ENCODE measurements at places on chromosomes 6 and 20.
A peak's percentile ranks its signal among the peaks of the same experiment; 100 is the strongest.

GRCh38 chr20:54473340-54473739, 2.1 kb upstream of the DOK5 start:
- DNase-seq, result no peak

- DNase-seq, result no peak
Observed at GRCh38 chr20:57048027-57048869, 218.2 kb downstream of the BMP7 start.

GRCh38 chr6:153959276-153959675, 79.8 kb upstream of the OPRM1 start:
- DNase-seq, result no peak

DNA sequence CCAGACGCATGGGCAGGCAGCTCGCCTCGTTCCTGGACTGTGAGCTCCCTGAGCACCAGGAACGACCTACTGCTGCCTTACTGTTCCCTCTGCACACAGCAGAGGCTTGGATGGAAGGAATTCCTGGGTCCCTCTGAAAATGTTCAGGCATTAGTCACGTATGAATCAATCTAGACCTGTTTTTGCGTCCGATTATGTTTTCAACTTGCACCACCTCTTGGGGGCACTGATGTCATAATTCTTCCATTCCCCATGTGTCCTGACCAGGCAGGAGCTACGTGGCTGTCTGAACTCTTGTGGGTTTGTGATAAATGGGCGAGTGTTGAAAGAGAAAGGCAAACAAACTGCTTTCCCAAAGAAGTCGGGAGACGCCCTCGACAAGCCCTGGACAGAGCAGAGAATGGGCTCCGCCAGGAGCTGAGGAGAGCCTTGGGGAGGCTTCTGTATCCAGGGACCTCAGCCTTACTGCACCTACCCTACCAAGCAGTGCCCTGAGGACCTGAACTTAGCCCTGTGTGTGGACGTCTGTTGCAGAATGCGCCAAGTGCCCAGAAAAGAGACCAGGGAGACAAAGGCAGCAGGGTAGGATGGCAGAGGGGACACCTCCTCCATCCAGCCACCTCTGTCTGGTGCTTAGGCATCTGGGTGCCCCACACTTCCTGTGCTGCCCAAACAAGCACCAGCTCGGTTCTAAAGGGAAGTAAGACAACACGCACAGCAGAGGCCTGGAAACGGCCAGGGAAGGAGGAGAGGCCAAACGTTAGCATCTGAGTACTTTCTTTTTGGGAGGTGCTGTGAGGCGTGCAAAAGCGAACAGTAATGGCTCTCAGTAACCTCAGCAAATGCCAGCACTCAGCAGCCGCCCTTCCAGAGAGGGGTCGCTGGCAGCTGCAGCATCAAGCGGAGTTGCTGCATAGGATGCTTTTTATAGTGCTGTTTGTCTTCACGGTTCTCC, 124.2 kb downstream of the LY86 start:
- peak; percentile 34 for DNase-seq

GRCh38 chr6:38290133-38290799, 349.5 kb downstream of the BTBD9 start:
- DNase-seq, result no peak

DNA sequence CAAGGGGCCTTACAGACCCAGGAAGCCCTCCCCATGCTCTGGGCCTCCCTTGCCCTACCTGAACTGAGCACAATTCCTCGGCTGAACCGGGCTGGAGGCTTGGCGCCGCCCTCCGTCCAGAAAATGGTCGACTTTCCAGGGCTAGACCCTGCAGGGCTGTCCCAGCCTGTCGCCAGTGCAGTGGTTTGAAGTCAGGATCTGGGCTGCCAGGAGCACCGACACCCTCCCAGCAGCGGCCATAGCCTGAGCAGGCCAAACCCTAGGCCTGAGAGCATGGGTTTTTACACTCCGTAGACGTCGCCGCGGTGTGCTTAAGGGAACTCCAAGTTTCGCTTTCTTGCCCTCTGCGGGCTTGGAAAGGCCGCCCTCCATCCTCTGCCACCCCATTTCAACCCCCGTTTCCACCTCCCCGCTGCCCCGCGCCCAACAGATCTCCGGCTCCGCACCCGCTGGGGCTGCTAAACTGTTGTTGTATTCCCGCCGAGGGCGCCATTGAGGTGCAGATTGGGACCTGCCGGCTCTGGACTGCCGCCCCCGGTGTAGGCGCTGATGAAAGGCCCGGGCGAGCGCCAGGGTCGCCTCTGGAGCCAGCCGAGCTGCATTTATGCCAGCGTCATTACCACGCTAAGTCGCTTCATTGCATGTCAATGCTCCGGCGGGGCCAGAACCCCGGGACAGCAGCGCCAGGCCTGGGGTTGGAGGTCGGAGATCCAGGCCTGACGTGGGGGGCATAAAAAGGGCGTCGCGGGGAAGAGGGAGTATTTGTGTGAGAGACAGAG, 2.2 kb upstream of the TFAP2A start:
- no peak for DNase-seq

- no peak for DNase-seq
Observed at GRCh38 chr6:33944686-33945411, 141.0 kb upstream of the MLN start.

GRCh38 chr20:1946442-1946761, 47.5 kb downstream of the PDYN start:
- DNase-seq, result no peak

All from bone marrow (tissue), 2 donors.